D721Med (cell line): ENCODE measurements at places on chromosomes 13 and 19.

- DNase-seq: no peak
Observed at GRCh38 chr13:84263354-84264069, 381.2 kb upstream of the SLITRK1 start.

GRCh38 chr13:20140487-20140886 is 20.4 kb downstream of the GJA3 start:
- DNase-seq: no peak

DNA sequence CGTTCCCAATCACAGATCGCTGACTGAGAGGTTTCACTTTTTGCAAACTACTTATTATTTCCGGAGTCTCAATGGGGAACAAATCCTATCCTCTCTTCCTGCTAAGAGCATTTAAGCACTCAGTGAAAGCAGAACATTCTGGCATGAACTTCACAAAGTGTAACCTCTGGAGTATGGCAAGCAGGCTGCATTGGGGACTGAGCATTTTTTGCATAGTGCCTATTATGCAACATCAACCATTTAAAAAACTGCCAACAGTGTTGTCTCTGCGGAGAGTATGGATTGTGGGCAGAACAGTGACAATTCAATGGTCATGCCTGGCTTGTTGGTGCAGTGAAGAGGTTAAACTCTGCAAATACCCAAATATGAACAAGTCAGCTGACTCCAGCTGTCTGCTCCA is 484.6 kb downstream of the OLFM4 start:
- DNase-seq: no peak

- no peak for DNase-seq
Observed at GRCh38 chr13:33612641-33613638, 205.0 kb upstream of the RFC3 start.

GRCh38 chr13:66585669-66586203 is 644.4 kb downstream of the PCDH9 start:
- no peak for DNase-seq

- DNase-seq: no peak
Observed at GRCh38 chr19:37975071-37975470, 68.1 kb downstream of the SIPA1L3 start.

DNA sequence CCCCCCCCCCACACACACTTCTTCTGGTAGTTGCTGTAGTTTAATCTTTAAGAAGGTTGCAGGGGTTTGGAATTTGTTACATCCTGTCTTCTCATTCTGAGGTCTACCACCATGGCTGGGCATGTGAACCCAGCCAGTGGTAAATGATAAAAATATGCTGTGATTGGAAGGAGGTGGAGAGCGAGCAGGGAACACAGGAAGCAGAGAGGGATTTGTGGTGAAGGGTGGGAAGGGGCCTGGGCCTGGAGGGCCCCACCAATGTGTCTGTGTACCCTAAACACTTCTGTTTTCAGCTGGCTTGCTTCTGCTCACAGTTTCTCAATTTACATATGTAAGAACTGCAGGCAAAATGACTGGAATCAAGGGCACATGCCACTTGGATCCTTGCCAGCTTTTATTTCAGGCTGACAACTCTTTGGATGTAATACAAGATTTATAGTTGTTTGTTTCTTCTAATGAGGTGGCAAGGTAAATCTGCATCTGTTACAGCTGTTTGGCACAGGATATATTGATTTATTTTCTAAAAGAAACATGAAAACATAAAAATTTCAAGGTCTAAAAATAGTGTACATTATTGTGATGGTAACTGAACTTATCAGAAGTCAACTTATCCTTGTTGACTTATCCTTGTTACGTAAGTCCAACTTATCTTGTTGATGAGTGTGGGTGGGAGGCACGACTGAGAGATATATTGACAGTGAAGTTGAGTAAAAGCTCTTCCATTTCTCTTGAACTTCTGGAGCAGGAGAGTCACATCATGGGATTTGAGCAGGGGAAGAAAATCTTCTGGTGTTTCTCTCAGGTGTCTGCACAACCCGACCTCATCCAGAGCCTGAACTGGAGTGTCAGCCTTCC is 313.2 kb downstream of the SHISA2 start:
- DNase-seq: no peak

- DNase-seq: no peak
Observed at GRCh38 chr19:19039901-19040300, 6.5 kb downstream of the ARMC6 start.

- DNase-seq: no peak
Observed at GRCh38 chr19:49949742-49950589, 11.0 kb downstream of the SIGLEC11 start.
